A172 (cell line): ENCODE measurements at places on chromosomes 2 and 18.
A peak's percentile ranks its signal among the peaks of the same experiment; 100 is the strongest.

DNA sequence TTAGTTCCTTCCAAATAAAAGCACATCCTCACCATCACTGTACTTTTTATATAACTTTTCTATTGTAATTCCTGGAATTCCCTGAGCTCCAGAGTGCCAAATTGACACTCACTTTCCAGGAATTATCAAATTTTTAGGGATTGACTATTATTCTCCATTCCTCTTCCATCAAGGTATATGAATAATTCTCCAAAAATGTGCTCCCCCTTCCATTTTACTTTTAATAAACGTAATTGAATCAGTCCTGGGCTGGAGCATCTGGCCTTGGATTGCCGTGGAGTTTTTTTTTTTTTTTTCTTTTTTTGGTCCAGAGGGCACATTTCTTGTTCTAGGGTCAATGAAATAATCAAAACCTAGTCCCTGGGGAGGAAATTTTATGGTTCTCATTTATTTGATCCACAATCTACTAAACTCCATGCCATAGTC is 304.3 kb downstream of the CDCA7 start:
- peak; percentile 44 for DNase-seq

DNA sequence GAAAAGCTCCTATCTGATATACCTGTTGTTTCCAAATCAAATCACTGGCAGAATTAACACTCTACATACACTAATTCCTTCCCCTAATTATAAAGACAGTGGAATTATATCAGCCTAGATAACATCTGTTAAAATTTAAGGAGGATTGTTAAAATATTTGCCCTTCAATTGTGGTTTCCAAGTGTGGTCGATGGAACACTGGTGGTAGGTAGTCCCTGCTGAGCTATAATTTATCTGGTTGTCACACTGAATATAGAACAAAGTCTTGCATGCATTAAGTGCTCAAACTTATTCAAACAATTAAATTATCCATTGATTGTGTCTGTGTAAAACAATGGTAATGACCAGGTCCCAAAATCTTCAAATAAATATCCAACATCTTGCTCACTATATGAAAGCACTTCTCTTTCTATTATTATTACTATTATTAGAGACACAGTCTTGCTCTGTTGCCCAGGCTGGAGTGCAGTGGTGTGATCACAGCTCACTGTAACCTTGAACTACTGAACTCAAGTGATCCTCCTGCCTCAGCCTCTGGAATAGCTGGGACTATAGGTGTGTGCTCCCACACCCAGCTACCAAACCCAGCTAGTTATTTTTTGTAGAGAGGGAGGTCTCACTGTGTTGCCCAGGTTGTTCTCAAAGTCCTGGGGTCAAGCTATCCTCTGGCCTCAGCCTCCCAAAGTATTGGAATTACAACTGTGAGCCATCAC is 12.0 kb downstream of the CDH2 start:
- no peak for DNase-seq

DNA sequence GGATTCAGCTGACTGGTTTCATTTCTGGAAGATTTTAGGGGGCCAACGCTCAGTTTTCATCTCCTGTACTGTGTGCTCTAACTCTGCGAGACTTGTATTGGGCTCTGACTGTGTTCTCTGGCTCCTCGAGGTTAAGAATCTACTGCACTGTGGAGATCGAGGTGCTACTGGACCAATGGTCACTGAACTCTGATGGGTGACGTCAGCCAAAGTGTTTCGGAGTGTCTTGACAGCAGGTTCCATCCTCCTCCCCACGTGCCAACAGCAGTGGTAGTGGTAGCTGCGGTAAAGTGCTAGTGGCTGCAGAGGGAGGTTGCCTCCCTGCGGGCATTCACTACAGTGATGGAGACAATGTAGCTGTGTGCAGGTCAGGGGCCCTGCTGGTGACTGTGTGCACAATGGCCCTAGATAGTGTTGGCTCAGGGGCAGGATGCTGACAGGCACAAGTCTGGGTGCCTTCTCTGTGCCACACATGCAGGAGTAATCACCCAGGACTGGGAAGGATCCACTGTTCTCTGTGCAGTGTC is 705.7 kb upstream of the DDX18 start:
- no peak for DNase-seq

GRCh38 chr2:127044165-127044718 is 62.7 kb downstream of the BIN1 start:
- DNase-seq: no peak

- DNase-seq: peak; percentile 71
Observed at GRCh38 chr2:171365232-171365631, 68.6 kb downstream of the METTL8 start.
